Activated T-cell treated with anti-CD3 and anti-CD28 coated beads, Interleukin-2, amount 50 U/mL, for 4 hours (primary cell): ENCODE measurements at places on chromosomes 1 and 21.

- DNase-seq: no peak
Measured at GRCh38 chr1:3366126-3367051, 88.1 kb upstream of the ARHGEF16 start.

DNA sequence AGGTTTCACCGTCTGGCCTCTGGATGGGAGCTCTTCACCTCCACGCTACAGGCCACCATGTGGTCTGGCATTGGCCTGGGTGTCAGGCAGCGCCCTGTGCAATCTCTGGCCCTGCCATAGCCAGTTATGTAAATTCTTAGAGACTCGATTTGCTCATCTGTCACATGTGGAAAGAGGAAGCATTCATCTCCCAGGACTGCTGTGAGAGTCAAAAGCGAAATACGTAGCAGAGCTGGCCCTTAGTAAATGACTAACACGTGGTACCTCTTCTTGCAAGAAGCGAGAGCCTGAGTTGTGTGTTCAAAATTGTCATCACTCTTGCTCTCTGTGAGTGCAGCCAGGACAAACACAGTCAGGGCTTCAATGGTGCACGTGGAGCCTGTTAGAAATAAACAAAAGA is 159.0 kb upstream of the BACE2 start:
- no peak for DNase-seq

DNA sequence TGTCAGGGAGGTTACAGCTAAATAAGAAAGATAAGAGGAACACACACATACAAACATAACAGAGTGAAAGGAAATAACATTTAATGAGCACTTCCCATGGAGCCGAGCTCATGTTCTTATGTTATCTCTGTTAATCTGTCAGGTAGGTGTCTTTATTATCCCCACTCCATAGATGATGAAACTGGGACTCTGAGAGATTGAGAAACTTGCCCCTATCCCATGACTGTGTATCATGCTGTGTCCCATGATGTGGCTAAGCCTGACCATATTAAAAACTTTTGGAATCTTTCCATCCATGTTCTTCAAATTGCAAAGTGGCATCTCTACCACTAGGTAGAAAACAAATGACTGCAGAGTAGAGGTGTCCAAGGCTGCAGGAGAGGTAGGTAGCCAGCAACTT is 285.2 kb upstream of the SGIP1 start:
- no peak for DNase-seq

DNA sequence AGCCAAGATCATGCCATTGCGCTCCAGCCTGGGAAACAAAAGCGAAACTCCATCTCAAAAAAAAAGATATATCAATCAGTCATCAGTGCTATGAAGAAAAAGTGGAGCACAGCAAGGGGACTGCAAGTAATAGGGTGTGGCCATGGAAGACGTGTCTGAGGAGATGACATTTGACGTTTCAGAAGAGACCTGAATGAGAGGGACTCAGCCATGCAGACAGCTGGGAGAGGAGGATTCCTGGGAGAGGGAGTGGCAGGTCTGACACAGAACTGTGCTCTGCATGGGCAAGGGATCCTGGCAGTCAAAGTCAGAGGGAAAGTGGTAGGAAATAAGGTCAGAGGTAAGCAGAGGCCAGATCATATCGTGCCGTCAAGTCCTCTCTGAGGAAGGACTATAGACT is 3.3 kb downstream of the LAX1 start:
- no peak for DNase-seq

DNA sequence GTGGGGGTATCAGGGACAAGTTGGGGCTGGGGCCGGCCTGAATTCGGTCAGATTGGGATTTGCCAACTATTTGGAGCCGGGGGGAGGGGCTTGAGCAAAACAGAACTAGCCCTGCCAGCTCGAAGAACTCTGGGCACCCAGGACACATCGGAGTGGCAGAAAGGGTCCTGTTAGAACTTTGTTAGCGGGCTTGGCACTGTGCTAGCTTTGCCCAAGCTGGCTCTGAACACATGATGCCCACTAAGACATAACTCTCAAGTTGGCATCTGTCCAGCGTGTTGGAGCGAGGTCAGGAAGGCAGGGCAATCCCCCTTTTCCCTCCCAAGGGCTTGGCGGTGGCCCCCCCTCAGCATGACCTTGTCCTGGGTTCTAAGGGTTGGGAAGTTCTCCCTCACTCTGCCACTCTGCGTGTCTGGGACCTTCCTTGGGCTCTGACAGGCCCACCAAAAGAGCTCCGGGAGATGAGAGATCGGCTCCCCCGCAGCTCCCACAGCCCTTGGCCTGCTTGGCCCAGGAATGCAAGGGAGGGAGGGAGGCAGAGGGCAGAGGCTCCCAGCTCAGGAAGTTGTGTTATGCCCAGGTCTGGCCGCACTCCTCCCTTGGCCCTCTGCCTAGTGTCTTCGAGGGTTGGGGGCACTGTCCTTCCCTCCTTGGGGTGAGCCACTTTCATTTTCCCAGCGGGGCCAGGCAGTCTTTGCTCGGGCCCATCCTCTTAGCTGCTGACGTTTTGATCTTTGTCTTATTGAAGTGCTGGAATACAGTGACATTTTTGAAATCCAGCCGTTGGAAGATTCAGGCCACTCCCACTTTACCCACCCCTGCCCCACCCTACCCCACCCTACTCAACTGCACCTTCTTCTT is 1.2 kb downstream of the LMNA start:
- DNase-seq: no peak

GRCh38 chr1:44609412-44609767 is 64.9 kb downstream of the TMEM53 start:
- peak; percentile 26 for DNase-seq

GRCh38 chr1:108615544-108615943 is 45.3 kb downstream of the HENMT1 start:
- DNase-seq: no peak

GRCh38 chr1:198909973-198910372 is 271.1 kb downstream of the PTPRC start:
- no peak for DNase-seq

- no peak for DNase-seq
Measured at GRCh38 chr1:78715181-78715661, 65.6 kb downstream of the IFI44 start.

DNA sequence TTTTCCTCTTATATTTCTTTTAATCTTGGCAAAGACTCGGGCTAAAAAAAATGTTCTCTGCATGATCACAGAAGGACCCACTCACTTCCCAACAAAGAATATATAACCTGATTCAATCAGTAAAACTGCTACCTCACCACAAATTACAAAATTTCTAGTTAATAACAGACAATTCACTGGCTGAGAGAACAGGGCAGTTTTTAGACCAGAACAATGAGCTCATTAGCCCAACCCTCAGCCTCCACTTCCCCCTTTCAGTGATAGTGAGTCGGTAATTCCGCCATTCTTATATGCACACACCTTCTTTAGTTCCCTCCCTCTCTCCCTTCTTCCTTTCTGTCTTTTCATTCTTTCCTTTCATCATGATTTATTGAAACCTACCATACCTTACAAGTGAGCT is 8.9 kb downstream of the SIPA1L2 start:
- no peak for DNase-seq

DNA sequence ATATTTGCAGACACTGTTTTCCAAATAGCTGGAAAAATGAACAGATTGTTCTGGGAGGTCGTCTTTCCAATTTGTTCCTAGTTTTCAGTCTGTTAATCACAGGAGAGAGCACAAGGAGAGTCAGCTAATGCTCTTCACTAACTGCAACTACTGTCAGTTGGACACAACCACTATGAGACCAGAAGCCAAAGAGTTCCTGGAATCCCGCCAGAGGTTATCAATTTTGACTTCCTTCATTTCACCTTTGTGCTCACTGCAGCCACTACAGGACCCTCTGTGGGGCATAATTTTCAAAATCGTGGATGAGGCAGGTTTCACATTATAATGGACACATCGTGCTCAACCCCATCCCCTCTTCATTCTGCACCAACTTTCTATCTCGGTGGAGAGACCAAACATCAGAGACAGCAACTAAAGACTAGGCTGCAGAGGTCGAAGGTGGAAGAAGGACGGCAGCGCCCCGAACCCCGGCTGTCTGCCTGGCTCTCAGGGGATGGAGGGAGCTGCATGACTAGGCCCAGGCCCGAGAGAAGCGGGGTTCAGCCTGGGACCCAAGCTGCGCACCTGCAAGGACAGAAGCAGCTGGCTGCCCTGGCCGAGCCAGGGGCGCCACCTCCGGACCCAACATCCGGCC is 602 bp downstream of the KIAA0319L start:
- DNase-seq: no peak

- no peak for DNase-seq
Measured at GRCh38 chr1:228900886-228901392, 165.7 kb downstream of the RHOU start.

DNA sequence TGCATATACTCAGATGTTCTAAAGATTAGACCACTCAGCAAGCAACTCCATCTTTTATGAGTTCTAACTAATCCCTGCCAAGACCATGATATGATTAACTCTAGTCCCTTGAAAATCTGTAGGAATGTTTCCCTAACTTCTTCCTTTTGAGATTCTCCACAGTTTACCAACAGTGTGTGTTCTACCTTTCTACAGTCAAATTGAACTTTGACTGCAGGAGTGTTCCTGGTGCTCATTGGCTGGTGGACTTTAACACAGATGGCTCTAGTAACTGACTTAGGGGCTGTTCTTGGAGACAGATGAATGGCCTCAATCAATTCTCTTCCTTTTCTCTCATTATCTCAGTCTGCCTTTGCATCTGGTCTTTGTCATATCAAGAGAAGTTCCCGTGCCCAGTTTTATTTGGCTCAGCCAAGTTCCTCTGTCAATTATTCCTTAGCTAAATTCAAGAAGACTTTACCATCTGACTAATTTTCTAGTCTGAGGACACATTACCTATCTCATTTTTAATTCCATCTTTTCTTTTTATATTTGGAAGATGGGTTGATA is 643.9 kb upstream of the CAMK1G start:
- DNase-seq: no peak

GRCh38 chr21:16837321-16837720 is 675.5 kb upstream of the CXADR start:
- DNase-seq: no peak

DNA sequence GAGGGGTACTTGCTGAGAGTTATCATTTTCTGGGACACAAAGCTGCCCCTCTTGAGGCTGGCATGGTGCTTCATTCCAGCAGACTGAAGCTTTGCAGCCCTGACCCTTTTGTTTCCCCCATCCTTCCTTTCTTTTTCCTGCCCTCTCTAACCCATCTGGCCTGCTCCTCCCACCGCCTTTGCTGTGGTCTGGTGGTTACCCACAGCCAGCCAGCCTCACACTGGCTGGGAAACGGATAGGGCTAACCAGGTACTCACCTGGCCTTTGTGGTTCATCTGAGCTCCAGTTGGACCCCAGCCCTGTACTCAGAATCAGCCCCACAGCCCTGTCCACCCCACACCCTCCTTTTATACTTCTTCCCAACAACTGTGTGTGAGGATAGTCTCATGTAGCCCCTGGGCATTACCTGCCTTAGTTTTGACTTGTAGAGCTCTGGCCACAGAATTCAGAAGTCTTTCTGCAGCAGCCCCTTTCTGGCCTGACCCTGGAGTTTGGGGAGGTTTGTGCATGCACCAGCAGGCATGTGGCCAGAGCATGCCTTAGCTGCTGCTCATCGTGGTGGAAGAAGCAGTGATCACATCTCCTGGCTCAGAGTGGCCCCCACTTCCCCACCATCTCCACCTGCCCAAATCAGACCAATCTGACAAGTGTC is 138.0 kb downstream of the TRABD2B start:
- DNase-seq: no peak

DNA sequence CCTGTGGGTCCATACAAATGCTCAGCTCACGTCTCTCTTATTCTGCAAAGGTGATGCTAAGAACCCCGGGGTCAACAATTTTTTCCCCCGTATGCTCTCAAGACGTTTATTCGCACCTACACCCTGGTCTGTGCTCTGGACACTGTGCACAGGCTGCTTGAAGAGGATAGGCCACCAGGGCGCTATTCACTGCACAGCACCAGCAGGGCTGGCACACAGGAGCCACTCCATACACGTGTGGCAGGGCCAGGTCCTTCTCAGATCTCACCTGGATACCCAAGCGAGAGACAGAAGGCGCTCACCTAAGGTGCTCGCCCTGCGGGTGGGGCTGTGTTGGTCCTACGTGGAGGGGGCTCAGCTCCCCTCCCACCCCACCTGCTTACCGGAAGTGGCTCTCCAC is 16.7 kb downstream of the TMEM63A start:
- DNase-seq: no peak

DNA sequence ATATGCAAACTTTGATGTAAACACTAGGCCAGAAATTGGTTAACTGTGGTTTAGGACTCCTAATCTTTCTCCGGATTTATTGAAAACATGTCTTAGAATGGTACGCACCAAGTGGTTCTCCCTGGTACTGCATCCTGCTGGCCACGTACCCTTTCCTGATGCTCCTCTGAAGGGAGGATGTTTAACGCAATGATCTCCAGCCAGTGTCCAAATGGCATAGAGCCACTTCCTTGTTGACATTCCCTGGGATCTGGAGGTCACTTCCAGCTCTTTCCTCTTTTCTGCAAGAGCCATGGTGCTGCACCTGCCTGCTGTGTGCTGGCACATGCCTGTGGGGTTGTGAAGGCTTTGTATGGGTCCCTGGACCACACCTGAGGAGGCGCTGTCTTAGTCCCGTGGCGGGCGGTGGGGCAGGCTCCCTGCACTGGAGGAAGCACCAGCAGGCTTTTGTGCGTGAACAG is 53.9 kb downstream of the GALNT2 start:
- DNase-seq: no peak

- no peak for DNase-seq
Measured at GRCh38 chr21:42257091-42257765, 38.3 kb downstream of the ABCG1 start.

- DNase-seq: no peak
Measured at GRCh38 chr1:168835176-168835575, 106.2 kb upstream of the DPT start.

- peak; percentile 91 for DNase-seq
Measured at GRCh38 chr1:206635080-206635977, at the start of gene DYRK3. DYRK3 (plus strand) TSS chr1:206635536; CDS start chr1:206635704, 168 bp downstream.

DNA sequence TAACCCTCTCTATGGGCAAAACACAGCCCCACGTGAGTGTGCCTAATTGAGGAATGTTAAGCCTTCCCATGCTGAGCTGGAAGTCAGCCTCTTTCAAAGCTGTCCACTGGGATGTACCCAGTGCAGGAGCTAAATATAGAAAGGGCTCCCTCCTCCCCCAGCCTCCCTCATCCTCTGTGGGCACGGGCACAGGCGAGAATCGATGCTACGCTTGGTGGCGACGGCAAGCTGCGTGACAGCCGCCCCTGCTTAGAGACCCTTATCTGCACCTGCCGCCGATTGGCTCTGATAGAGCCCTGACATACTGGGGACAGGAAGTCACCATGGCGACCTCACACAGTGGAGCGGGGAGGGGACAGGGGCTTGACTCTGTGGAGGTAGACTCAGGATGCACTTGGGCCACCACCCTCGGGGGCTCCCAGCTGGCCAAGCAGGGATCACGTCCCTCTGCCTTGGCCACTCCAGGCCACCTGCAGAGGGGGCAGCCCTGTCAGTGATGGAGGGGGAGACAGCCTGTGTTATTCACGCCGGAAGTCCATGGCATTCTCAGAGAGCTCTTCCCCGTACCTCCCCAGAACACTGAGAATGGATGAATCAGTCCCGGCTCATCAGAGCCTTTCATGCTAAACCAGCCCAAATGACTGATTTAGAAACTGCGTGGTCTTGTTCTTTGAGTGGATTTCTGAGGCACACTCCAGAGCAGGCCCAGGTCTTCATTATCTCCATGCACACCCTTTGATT is 84.8 kb downstream of the KCND3 start:
- no peak for DNase-seq

- DNase-seq: no peak
Measured at GRCh38 chr1:61638911-61639605, 85.9 kb downstream of the TM2D1 start.

GRCh38 chr1:166944186-166944967 is 31.0 kb downstream of the ILDR2 start:
- DNase-seq: no peak

- no peak for DNase-seq
Measured at GRCh38 chr1:21855257-21856096, 43.4 kb downstream of the LDLRAD2 start.

GRCh38 chr1:178282949-178283367 is 189.1 kb downstream of the RASAL2 start:
- no peak for DNase-seq
